ENCODE measurements at places on chromosomes 12 and 14. TPM values are rescaled to one million over a fixed set of nuclear protein-coding genes. Genes with fewer than 3 reads are reported as not detected.
A peak's percentile ranks its signal among the peaks of the same experiment; 100 is the strongest.

The OR4Q3 gene
- total RNA-seq, result not detected

The TAS2R9 gene
- not detected for total RNA-seq

The KIF26A gene
- total RNA-seq, result 0.05 TPM

GRCh38 chr14:104975481-104976197, 2.5 kb downstream of the AHNAK2 start:
- H3K4me1 ChIP-seq, result peaks cover 8% of the 10 kb centered on the region
- peak; percentile 29 for DNase-seq
- H3K27me3 ChIP-seq, result peaks cover 24% of the 10 kb centered on the region
- H3K4me3 ChIP-seq, result no peak overlapping the region

The GPD1 gene
- total RNA-seq, result 1.6 TPM

DNA sequence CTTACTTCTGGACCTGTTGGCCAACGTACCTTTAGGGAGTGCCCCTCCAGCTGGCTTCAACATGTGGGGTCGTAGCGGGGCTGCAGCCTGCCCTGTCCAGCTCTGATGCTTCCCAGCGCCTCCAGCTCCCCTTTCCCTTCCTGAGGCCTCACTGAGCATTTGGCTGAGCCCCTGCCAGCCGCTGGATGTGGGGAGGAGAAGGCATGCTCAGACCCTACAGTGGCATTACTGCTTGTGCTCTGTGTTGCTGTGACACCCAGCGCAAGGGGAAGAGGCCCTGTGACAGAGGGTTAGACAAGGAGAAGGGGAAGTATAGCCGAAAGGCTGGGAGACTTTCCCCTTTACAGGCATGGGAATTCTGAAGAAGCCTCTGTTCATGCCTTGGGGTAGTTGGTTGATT, 145.9 kb downstream of the PRKCH start:
- H3K36me3 ChIP-seq, result peaks cover 18% of the 10 kb centered on the region
- H3K4me3 ChIP-seq, result no peak overlapping the region
- peak overlapping the region; percentile 53 for H3K27ac ChIP-seq
- DNase-seq, result no peak

DNA sequence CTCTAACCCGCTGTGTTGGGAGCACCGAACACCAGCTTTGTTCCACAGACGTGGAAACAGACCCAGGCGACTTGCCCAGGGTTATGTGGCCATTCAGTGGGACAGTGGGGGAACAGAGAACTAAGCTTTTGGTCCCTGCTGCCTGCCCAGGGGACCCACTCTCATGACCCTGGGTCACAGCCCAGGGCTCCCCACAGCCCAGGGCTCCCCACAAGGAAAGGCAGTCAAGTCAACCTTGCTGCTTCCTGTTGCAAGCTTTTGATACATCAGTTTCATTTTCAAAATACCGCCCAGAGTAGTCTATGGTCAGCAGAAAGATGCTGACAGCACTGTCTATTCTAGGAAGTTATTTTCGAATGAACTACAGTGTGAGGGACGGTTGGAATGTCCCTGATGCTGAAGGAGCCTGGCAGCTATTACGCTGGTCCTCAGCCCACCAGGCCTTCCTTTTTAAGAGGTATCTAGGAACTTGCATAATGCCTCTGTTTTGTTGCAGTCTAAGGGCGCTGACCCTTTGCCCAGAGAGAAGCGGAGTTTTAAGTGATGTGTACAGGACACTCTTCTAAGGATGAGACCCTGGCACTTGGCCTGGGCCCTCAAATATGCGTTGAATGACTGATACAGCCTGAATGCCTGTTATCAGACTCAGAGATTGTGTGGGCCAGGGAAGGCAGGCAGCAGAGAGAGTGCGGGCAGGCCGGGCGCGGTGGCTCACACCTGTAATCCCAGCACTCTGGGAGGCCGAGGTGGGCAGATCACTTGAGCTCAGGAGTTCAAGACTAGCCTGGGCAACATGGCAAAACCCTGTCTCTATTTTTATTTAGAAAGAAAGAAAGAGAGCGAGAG, 12.6 kb upstream of the TTC7B start:
- peak; percentile 27 for DNase-seq
- peaks cover 11% of the 10 kb centered on the region for H3K36me3 ChIP-seq

The PLXNC1 gene
- 11.3 TPM for total RNA-seq

- H3K27ac ChIP-seq, result peak overlapping the region; percentile 13
- H3K36me3 ChIP-seq, result peaks cover 1% of the 10 kb centered on the region
- DNase-seq, result no peak
- peak overlapping the region; percentile 61 for H3K4me3 ChIP-seq
Measured at GRCh38 chr14:91008759-91009409, 51.6 kb downstream of the RPS6KA5 start.

The ACRBP gene
- 6.1 TPM for total RNA-seq

GRCh38 chr12:63917864-63918799, 73.6 kb downstream of the SRGAP1 start:
- H3K27ac ChIP-seq, result no peak overlapping the region
- no peaks in the 10 kb centered on the region for H3K36me3 ChIP-seq
- no peaks in the 10 kb centered on the region for H3K4me1 ChIP-seq
- H3K4me3 ChIP-seq, result no peak overlapping the region

DNA sequence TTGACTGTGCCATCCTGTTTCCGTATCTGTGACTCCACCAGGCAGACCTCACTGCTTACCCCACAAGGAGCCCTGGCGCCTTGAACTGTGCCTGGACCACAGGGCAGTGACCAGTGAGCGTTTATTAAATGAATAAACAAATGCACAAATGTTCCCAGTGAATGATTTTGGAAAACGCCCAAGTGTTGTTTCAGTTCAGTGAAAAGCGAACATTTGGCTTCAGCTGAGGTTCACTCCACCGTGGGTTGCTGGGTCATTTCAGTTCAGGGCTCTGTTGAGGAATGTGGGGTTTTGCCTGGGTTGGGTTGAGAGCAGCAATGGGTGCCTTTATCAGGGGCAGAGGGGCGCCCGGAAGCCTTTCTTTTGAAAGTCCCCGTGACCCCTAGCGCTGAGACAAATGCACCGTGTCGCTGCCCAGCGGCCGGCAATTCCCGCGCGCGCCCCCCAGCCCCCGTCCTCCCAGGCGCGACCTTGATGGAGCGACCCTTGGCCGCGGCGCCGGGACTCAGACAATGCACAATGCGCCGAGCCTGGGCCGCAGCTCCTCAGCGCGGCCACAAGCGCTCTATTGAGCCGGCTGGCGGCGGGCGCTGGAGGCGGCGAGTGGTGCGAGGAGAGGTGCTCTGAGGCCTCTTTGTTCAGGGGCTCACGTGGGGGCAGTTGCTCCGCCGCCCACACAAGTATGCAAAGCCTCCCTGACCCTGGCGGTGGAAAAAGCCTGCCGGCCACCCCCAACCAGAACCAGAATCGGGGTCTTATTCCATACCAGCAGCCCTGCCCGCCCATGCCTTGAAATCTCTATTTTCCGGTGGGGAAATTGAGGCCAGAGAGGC, 40.5 kb upstream of the CLMN start:
- H3K27me3 ChIP-seq, result peaks cover 48% of the 10 kb centered on the region
- no peak for DNase-seq
- H3K4me1 ChIP-seq, result no peaks in the 10 kb centered on the region
- no peaks in the 10 kb centered on the region for H3K36me3 ChIP-seq
- H3K4me3 ChIP-seq, result no peak overlapping the region

DNA sequence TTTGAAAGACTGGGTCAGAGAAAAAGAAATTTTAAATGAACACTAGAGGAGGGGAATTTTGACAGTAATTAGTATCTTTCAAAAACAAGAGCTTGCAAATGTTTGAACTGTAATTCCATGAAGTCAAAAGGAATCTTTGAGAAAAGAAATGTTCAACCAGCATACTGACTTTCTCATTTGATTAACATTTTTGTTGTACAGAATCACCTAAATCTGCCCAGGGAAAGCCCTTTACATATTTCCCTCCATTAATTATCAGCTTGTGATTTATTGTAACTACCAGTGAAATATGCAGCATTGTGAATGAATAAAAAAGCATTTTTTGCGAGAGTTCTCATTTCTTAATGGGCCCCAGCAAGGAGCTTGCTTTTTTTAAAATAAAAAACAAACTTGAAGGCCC, 61.2 kb upstream of the CCDC91 start:
- no peak for DNase-seq
- no peaks in the 10 kb centered on the region for H3K36me3 ChIP-seq
- H3K4me1 ChIP-seq, result peaks cover 4% of the 10 kb centered on the region
- H3K27me3 ChIP-seq, result no peaks in the 10 kb centered on the region
- H3K4me3 ChIP-seq, result no peak overlapping the region
- no peak overlapping the region for H3K27ac ChIP-seq

DNA sequence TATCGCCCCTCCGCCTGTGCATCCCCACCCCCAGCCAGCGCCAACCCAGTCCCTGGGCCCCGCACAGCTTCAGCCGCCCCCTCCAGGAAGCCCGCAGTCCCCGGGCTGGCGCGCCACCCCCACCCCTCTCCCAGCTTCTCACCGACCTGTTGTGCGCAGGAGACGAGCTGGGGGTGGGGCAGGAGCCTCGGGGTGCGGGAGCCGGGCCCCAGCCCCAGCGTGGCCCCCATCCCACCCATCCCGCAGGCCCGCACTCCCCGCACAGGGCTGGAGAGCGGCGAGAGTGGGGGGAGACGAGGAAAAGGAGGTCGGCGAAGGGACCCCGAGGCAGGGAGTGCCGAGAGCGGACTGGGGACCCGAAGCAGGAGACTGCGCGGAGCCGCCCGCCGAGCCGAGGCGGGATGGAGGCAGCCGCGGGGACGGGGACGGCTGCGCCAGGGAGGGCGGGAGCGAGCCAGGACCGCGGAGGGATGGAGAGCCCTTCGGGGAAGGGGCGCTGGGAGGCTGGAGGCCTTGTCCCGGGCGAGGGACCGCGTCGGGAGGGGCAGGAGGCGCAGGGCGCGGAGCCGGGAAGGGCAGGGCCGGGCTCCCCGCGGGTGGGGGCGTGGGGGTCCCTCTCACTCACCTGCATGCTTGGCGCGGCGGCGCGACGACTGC, 498 bp downstream of the PIANP start:
- DNase-seq, result peak; percentile 20
- H3K4me1 ChIP-seq, result peaks cover 32% of the 10 kb centered on the region
- H3K27ac ChIP-seq, result no peak overlapping the region
- peak overlapping the region; percentile 82 for H3K4me3 ChIP-seq
- peaks cover 65% of the 10 kb centered on the region for H3K27me3 ChIP-seq

DNA sequence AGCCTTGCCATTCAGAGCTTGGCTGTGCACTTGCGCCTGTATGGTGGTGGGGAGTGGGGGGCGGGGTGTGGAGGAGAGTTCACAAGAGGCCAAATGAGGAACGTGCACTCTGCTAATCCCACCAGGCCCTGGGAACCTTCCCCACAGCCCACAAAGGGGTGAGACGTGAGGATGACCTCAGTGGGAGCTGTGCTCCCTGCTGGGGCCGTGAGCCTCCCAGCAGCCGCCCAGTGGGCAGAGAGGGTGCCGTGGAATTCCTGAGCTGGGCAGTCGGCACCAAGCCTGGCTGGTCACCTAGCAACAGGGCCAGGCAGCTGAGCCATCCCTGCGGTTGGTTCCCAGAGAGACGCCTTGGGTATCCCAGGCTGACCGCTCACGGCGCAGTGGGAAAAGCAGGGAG, 53.7 kb downstream of the CCNK start:
- no peak overlapping the region for H3K4me3 ChIP-seq
- DNase-seq, result no peak
- peaks cover 5% of the 10 kb centered on the region for H3K4me1 ChIP-seq
- H3K27me3 ChIP-seq, result no peaks in the 10 kb centered on the region
- no peaks in the 10 kb centered on the region for H3K36me3 ChIP-seq

GRCh38 chr14:103891667-103892215, 36.5 kb upstream of the TDRD9 start:
- no peak overlapping the region for H3K27ac ChIP-seq
- no peak overlapping the region for H3K4me3 ChIP-seq
- DNase-seq, result no peak
- no peaks in the 10 kb centered on the region for H3K4me1 ChIP-seq
- no peaks in the 10 kb centered on the region for H3K27me3 ChIP-seq

DNA sequence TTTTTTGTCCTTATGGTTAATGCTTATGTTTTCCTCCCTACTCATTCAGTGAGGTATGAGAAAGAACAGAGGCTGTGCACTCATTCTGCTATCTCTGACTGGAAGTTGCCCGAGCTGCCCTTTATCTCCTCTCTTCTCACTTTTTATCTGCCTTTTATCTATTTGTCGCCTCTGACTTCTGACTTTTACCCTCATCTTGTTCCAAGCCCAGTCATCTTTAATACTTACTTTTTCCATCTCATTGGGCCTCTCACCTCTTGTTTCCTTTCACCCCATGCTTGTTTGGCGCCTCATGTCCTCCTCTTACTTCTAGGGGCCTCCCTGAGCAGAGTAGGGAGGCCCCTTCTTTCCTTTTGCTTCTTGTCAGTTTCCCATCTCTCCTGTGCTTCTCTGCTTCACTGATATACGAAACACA, 50.7 kb downstream of the DIP2B start:
- peaks cover 83% of the 10 kb centered on the region for H3K4me1 ChIP-seq
- peak; percentile 48 for DNase-seq
- no peaks in the 10 kb centered on the region for H3K27me3 ChIP-seq

GRCh38 chr12:47750229-47750798, 8.4 kb downstream of the RAPGEF3 start:
- H3K36me3 ChIP-seq, result no peaks in the 10 kb centered on the region
- H3K4me1 ChIP-seq, result peaks cover 7% of the 10 kb centered on the region
- H3K4me3 ChIP-seq, result no peak overlapping the region

The PCNX1 gene
- 85.8 TPM for total RNA-seq

The PLEKHD1 gene
- total RNA-seq, result not detected

DNA sequence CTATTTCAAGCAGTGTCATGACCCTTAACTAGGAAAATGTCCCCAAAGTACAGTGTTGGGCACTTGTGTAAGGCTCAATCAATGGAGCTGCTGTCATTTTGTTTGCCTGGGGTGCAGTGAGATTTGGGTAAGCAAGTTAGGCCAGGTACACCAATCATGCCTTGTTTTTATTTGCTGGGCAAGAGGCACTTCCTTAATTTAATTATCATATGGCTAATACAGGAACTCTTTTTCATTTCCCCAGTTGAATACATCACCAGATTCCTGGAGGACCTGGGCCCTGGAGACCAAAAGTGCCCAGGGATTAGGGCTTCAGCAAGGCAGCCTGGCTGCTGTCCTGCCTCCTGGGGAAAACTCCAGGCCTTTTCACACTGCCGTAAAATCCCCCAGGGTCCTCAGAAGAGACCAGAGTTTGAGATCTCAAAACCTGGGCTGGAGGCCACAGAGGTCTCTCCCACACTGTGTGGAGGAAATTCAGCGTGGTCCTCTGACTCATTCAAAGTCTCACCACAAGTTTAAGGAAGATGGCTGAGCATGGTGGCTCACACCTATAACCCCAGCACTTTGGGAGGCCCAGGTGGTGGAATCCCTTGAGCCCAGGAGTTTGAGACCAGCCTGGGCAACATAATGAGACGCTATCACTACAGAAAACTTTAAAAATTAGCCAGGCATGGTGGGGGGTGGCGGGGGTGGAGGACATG, 28.4 kb upstream of the FOXN3 start:
- H3K27me3 ChIP-seq, result no peaks in the 10 kb centered on the region
- no peak overlapping the region for H3K27ac ChIP-seq

The DHH gene
- 0.12 TPM for total RNA-seq

GRCh38 chr12:19641235-19642080, 202.2 kb downstream of the AEBP2 start:
- H3K27me3 ChIP-seq, result no peaks in the 10 kb centered on the region
- H3K36me3 ChIP-seq, result peaks cover 5% of the 10 kb centered on the region
- H3K4me3 ChIP-seq, result no peak overlapping the region
- H3K27ac ChIP-seq, result no peak overlapping the region
- H3K4me1 ChIP-seq, result no peaks in the 10 kb centered on the region
- no peak for DNase-seq

The RPGRIP1 gene
- not detected for total RNA-seq

The TAS2R46 gene
- 0.72 TPM for total RNA-seq

Data from activated T-cell treated with anti-CD3 and anti-CD28 coated beads, Interleukin-2, amount 50 U/mL, for 72 hours (primary cell).